ENCODE measurements at places on chromosomes 5 and 9. TPM values are rescaled to one million over a fixed set of nuclear protein-coding genes. Genes with fewer than 3 reads are reported as not detected.

Gene BHMT2
- not detected for polyA plus RNA-seq

Gene CCDC152
- polyA plus RNA-seq: 0.99 TPM

Gene SETX
- polyA plus RNA-seq: 24.0 TPM

Gene MAMDC2
- not detected for polyA plus RNA-seq

Gene IL3
- polyA plus RNA-seq: not detected

Data from CD4-positive, CD25-positive, alpha-beta regulatory T cell (primary cell).